ENCODE measurements at places on chromosomes 7 and 10. TPM values are rescaled to one million over a fixed set of nuclear protein-coding genes. Genes with fewer than 3 reads are reported as not detected.

DNA sequence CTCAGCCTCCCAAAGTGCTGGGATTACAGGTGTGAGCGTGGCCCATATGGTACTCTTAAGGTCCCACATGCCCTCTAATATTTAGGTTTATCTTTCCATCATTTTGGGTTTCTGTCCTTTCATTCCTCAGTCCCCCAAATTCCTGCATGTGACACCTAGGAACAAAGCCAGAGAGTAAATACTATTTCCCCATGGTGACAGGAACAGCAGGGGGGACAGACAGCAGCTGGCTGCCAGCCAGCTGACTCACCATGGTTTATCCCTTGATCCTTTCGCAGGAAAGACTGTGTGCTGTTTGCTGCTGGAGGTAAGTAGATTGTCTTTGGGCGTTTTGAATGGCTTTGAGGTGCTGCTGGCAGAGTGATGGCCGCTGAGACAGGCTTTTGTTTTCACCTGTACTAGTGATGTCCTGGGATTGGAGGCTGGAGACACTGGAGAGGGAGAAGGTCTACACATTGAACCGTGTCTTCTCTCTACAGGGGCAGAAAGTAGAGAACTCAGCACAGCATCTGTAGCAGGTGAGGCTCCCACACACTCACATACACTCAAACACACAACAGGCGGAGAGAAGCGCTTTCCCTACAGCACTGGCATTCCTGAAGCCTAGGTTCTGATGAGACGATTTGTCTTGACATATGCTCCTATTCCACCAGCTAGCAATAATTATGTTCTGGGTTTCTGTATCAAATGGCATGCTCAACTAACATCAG, 83.7 kb upstream of the EFCAB10 start:
- DNase-seq: peak; percentile 36

DNA sequence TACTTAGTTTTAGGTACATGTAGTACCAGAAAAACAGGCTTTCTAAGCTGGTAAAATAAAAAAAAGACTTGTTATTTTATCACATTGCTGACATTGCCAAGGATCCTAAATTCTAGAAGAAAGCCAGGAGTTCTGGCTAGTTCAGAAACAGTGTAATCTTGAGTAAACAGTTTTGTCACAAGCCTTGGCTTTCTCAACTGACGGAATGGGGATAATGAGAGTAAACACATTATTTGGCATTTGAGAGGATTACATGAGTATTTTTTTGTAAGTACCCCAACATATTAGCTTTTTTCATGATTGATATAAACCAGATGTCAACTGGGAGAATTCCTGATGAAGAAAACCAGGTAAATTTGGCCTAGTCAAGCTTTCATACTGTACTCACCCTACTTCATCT, 269.8 kb downstream of the SORCS1 start:
- no peak for DNase-seq

Gene CALHM2
- total RNA-seq: 2.2 TPM

Gene INMT
- total RNA-seq: 1.7 TPM

Gene BTBD16
- not detected for total RNA-seq

Gene ERVW-1
- not detected for total RNA-seq

Gene NME8
- not detected for total RNA-seq

Gene PKD2L1
- not detected for total RNA-seq
